ENCODE measurements at places on chromosomes 5 and 9. TPM values are rescaled to one million over a fixed set of nuclear protein-coding genes. Genes with fewer than 3 reads are reported as not detected.
A peak's percentile ranks its signal among the peaks of the same experiment; 100 is the strongest.

DNA sequence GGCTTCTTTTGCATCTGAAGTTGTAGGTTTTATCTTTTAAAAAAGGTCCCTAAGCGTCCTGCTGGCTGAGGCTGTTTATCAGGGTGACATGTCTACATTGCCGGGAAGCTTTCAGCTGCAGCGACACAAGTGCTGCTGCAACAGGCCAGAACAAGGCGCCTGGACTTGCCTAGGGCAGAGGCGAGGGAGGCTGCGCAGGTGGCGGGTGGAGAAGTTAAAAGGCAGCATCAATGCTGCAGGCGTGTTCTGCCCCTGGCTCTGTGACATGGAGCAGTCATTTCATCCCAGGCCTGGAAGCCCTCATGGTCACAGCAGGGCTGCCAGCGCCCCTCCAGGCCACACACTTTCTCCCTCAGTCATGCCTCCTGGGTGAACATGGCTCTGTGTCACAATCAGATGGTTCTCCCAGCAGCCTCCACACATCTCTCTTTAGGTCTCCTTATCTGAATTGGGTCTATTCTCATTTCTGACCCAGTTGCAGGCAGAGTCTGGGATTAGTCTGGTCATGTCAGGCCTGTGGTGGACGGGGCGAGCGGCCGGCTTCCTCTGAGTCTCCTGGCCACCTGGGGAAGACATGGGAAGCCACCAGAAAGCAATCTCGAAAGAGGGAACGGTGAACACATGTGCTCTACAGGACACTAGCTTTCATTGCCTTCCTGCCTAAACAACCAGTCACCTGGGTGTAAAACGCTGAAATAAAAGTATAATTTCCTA is 41.3 kb downstream of the IRX2 start:
- no peak overlapping the region for H3K27ac ChIP-seq
- H3K36me3 ChIP-seq: no peaks in the 10 kb centered on the region
- H3K4me3 ChIP-seq: no peak overlapping the region
- no peaks in the 10 kb centered on the region for H3K4me1 ChIP-seq
- DNase-seq: no peak

BARHL1 gene
- not detected for total RNA-seq

KIF12 gene
- not detected for total RNA-seq

DNA sequence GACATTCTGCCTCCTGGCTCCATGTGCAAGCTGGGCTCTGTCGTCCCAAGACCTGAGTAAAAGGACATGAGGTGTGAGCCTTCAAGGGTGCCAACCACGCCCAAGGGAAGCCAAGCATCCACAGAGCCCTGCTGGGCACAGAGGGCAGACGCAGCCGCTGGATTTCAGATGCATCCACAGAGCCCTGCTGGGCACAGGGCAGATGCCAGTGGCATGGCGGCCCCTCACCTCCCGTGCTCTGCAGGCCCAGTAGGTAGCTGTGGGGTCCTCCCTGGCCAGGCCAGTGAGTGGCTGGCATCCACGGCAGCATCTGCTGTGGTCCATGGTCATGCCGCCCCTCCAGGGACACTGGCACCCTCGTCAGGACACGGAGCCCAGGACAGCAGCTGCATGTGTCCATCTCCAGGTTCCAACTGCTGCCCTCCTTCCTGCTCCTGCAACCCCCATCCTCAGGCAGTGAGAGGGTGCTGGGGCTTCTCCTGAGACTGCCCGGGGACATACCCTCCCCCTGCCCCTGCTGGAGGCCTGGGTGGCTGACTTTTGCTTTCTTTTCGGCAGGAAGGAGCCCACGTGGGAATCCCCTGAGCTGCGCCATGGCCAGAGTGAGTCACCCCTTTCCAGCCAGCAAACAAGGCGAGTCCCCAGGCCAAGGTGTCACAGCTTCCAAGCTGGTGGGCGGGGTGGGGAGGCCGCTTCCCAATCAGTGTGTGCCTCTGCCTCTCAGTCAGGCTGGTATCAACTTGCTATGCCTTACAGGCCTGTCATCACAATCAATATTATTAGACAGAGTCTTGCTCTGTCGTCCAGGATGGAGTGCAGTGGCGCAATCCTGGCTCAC is 4.0 kb upstream of the TRAF2 start:
- H3K27me3 ChIP-seq: no peaks in the 10 kb centered on the region
- H3K27ac ChIP-seq: peak overlapping the region; percentile 38
- H3K4me3 ChIP-seq: no peak overlapping the region
- peaks cover 33% of the 10 kb centered on the region for H3K4me1 ChIP-seq
- H3K36me3 ChIP-seq: no peaks in the 10 kb centered on the region
